ENCODE measurements at places on chromosomes 5 and 9.

GRCh38 chr5:178230879-178231538, 1.6 kb downstream of the PHYKPL start:
- peak; percentile 22 for ATAC-seq

- ATAC-seq: peak; percentile 46
Measured at GRCh38 chr9:34203992-34204635, 25.3 kb downstream of the UBAP1 start.

DNA sequence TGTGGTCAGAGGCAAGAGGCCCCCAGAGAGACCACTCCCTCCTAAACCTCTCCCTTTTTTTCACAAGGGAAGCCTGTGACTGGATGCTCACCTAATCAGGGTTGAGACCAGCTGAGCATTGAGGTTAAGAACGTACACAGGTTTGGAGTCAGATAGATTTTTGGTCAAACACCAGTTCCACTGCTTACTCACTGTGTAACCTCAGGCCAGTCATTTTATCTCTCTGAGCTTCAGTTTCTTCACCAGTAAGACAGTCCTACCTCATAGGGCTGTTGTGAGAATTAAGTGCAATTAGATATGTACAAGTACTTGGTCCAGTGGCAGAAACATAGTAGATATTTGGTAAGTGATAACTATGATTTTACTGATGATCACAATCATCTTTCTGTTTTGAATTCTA, 256.8 kb downstream of the CDK5RAP2 start:
- ATAC-seq: no peak

DNA sequence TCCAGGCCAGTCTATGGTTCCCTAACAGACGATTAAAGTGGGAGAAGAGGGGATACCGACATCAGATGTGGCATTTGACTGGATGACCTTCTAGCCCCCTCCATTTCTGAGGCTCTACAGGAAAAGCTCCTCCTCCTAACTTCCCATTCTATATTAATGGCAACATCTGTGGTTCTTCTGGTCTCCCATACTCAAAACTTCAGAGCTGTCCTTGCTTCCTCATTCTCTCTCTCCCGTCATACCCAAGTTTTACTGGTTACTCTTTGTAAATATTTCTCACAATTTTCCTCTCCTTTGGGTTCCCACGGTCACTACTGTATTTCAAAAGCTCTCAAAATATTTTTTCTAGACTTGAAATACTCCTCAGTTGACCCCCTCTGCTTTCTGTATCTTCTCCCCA, 36.0 kb upstream of the IL7R start:
- ATAC-seq: no peak

GRCh38 chr5:91977579-91977978, 594.5 kb upstream of the ARRDC3 start:
- no peak for ATAC-seq

- no peak for ATAC-seq
Measured at GRCh38 chr5:154511984-154512383, 34.0 kb upstream of the HAND1 start.

GRCh38 chr5:154077696-154078095, 38.9 kb downstream of the MFAP3 start:
- no peak for ATAC-seq

DNA sequence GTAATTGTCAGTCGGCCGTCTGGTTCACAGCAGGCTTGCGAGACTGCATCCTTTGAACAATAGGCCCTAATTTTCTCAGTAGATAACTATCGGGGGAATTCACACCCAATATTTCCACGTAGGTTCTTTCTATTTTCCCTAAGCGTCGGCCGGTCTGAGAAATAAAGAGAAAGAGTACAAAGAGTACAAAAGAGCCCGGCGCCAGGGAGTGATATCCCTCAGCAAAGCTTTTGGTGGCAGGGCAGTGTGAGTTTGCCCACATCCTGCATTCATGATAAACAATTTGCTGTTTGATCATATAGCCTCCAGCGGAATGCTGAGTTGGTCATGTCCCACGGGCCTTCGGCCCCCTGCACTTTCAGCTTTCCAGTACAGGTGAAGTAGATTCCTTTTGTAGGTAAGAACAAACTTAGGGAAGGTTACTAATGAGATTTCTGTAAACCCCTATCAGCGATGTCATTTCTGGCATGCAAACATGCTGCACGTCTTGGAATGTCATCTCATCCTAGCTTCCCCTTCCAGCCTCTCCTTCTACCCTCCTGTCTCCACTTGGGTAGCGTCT, 4.7 kb upstream of the PTGR1 start:
- ATAC-seq: no peak

DNA sequence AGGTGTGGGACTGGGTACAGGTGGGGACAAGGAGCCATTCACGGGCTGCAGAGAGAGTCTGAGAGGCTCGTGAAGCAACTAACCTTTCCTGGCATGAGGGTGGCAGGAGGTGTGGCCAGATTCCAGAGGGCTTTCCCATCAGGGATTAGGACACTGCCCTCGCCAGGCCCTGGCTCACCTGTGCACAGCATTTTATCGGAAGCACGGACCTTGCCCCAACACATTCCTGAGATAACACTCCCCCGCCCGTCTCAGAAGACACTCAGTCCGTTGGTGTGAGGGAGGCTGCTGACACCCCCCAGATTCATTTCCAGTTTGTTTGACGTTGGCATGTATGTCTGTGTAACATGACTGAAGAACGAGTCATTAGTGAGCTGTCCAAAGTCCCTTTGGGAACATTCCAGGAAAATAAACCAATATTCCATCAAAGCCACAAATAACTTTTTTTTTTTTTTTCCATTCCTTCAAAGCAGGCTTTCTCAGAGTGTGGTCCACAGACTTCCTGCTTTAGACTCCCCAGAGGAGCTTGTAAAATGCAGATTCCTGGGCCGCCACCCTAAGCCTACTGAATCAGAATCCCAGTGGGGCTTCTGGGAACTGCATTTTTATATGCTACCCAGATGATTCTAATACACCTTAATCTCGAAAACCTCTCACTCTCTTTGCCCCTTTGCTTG, 23.4 kb downstream of the WWC1 start:
- no peak for ATAC-seq

- no peak for ATAC-seq
Measured at GRCh38 chr9:132749306-132749705, 79.0 kb downstream of the GTF3C4 start.

DNA sequence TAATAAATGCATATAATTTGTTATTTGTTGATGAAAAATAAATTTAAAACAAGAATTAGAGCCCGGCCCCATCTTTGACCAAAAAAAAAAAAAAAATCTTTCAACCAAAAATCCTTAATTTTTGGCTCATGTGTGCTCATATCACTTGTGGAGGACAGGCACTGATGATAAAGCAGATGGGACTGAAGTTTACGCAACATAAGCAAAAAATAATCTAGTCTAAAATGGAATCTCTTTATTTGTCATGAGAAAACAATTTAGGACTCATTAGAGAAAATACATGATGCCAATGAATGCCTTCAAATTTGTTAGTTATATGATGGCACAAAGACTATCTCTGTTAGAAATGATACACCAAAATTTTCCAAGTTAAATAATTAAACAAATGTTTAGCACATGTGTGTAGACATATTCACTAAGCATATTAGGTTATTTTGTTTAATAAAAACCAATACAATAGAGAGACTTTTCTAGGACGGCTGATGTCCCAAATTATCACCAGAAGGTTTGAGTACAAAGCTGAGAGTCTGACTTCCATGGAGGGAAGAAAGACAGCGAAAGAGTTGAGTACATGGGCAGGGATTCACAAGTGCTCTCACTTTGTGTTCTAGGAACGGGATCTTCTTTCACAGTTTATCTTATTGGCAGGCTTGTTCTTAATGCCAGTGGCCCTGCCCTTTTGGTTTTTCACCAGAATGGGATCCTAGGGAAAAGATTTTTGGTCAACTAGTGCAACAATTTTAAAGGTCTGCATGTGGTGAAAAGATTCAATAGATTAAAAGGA, 621.4 kb downstream of the RAB3C start:
- ATAC-seq: no peak

GRCh38 chr5:75736273-75736672, 19.0 kb upstream of the POC5 start:
- ATAC-seq: no peak

DNA sequence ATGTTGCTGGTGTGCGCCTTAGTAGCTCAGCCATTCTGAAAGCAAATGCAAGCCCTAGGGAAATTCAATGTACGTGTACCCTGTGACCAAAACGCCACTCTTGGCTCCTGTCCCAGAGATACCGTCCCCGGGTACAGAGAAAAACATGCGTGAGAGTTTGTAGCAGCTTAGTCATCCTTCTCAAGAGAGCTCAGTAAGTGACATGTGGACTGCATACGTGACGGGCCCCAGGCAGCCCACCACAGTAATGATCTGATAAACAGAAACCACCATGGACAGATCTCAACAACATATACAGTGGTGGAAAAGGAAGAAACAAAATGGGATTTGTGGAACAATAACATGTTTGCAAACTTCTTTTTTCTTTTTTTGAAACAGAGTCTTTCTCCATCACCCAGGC, 45.1 kb downstream of the S1PR3 start:
- no peak for ATAC-seq

- ATAC-seq: no peak
Measured at GRCh38 chr9:129878291-129878690, 43.0 kb downstream of the USP20 start.

DNA sequence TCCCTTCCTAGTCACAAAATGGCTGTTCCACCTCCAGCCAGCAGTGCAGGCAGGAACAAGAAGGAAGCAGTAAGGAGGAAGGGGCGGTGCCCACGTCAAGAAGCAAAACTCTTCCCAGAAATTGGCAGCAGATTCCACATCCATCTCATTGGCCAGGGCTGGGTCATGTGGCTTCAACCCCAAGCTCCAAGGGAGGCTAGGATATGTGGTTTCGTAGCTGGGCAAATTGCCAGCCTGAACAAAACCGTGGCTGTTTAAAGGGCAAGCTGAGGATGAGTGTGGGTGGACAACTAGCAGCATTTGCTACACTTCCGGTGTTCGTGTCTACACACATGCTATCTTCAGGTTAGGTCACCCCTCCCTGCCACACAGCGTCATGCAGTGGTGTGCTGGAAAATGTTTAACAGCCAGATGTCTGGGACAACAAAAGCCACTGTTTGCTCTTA, 92.1 kb upstream of the MAP1B start:
- peak; percentile 16 for ATAC-seq

- ATAC-seq: peak; percentile 63
Measured at GRCh38 chr5:141192110-141192725, at the start of gene PCDHB10. Gene PCDHB10, plus strand, starts transcription at chr5:141192353. Its CDS starts 200 bp downstream, at chr5:141192553.

- no peak for ATAC-seq
Measured at GRCh38 chr9:127569886-127570401, 42.1 kb upstream of the STXBP1 start.

- ATAC-seq: no peak
Measured at GRCh38 chr9:131092548-131093440, 3.5 kb upstream of the AIF1L start.

- no peak for ATAC-seq
Measured at GRCh38 chr5:118981783-118982182, 6.6 kb downstream of the DTWD2 start.

DNA sequence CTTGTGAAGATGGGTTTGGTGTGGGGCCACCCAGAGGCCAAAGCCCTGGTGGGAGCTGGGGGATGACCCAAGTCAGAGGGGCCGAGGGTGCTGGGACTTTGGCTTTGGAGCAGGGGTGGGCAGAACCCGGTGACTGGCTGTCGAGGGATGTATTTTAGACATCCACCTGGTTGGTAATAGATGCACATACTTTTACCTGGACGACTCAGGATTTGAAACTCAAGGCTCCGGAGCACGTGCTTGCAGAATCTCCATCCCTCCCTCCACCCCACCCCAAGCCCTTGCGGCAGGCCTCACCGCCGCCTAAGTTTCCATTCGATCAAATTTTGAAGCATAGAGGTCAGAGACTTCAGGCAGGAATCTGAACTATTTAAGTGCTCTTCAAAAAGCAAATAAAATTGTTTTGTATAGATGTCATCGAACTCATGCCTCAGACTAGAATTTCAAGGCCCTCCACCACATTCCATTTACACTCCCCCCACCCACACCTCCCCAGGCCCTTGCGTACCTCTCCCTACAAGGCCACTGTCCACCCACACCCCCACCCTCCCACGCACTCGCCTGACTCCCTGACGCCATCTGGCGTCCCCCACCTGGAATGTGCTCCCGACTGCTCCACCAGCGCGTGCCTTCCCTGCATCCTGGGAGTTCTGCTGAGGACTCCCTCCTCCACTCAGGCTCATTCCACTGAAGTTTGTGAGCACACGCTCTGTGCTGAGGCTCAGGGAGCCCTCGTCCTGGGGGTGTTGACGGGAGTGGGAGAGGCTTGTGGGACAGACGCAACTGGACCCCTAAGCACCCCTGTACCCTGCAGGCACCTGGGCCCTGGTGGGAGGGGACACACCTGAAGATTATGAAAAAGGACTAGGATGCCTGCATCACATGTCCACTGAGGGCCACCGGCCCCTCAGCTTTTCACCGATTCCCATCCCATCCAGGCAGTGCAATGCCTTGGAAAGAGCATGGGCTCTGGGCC, 56.4 kb upstream of the RPL26L1 start:
- ATAC-seq: peak; percentile 63

DNA sequence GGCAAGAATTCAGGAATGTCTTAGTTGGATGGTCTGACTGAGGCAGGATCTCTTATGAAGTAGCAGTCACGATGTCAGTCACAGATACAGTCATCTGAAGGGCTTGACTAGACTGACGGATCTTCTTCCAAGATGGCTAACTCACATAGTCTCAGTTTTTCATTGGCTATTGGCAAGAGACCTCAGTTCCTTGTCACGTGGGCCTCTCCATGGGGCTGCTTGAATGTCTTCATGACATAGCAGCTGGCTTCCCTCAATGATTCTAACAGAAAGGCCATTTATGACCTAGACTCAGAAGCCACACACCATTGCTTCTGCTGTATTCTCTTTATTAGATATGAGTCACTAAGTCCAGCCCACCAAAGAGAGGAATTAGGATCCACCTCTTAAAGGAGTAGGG, 4.7 kb downstream of the APC start:
- ATAC-seq: no peak

- ATAC-seq: no peak
Measured at GRCh38 chr9:28014212-28014611, 440.9 kb upstream of the C9orf72 start.

- no peak for ATAC-seq
Measured at GRCh38 chr9:117705386-117705785, 1.2 kb downstream of the TLR4 start.

DNA sequence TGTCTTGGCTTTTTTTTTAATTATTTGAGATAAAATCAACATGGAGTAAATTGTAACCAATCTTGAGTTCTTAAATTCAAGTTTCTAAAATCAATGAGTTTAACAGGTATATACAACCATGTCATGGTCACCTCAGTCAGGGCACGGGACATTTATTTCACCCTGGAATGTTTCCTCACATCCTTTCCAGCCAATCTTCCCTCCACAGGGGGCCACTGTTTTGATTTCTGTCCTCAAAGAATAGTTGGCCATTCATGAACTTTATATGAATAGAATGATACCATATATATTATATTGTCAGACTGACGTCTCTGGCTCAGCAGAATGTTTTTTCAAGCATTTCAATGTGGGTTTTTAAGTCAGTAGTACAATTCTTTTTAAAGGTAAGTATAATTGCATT, 806 bp downstream of the ZNF474 start:
- no peak for ATAC-seq

GRCh38 chr5:117623042-117623805, 1048.6 kb upstream of the SEMA6A start:
- ATAC-seq: peak; percentile 34
